Erythroblast (primary cell): ENCODE measurements at places on chromosomes 5 and 9.
A peak's percentile ranks its signal among the peaks of the same experiment; 100 is the strongest.

DNA sequence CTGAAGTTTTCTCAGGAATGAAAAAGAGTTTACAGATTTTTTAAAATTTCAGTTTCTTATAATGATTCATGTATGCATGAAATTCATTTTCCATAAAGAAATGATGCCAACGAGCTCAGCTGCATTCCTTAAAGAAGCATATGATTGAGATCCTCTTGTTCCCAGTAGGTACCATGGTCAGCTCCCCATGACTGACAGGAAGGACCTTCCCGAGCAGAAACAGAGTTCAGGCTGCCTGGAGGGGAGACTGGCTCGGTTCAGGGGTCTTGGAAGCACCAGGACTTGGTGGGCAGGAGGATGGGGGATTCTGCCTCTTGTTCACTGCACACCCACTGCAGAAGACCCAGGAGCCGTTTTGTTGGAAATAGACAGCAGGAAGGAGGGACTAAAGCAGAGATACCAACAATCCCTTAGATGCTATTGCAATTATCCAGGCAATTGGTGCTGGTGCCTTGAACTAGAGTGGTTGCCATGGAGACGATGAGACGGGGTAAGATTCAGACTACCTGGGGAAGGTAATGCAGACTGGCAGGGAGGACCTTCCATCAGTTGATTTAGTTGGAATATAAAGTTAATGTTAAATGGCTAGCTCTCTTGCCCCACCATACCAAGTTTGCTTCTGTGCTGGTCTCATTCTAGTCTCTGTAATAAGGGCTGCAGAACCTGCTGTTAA is 447.8 kb downstream of the MTRR start:
- no peak for DNase-seq

GRCh38 chr9:73143711-73144328 is 7.8 kb upstream of the ANXA1 start:
- DNase-seq = peak; percentile 3

DNA sequence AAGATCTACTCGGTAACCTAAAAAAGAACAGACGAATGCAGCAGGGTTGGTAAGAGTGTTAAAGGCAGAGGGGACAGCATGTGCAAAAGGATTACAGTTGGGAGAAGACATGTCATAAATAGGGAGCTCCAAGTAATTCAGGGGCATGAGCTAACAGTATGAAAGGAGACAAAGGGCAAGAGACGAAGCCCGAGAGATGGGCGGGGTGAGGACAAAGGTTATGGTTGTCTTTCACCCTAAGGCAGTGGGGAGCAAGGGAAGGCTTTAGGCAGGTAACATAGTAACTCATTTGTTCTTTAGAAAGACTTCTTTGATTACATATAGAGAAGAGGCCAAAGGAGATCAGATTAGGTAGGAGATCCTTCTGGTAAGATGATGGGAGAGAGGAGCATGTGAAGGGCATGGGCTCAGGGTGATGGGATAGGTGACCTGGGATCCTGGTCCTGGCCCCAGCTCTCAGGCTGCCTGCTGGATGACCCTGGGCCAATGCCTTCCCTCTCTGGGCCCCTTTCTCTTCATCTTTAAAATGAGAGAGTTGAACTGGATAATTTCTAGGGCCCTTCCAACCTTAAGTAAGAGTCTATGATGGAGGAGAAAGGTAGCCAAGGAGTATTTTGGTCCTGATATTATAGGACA is 19.5 kb downstream of the MORN5 start:
- no peak for DNase-seq

GRCh38 chr5:164361986-164362385 is 856.6 kb downstream of the MAT2B start:
- no peak for DNase-seq

DNA sequence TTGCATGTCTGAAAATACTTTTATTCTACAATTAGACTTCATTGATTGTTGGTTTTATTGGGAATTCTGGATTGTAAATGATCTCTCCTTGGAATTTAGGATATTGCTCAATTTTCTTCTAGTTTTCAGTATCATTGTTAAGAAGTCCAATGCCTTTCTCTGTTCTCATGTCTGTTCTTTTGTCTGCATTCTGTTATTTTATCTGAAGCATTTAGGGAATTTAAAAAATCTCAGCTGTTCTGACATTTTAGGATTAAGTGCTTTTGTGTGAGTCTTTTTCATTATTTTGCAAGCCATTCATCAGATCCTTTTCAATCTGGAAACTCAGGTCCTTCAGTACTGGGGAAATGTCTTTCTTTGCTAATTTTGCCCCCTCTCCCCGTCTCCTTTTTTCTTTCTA is 4.4 kb upstream of the FER start:
- no peak for DNase-seq

GRCh38 chr5:149747141-149747832 is 17.2 kb downstream of the PPARGC1B start:
- DNase-seq = no peak

- no peak for DNase-seq
Observed at GRCh38 chr9:99513441-99514112, 291.5 kb downstream of the SEC61B start.

- no peak for DNase-seq
Observed at GRCh38 chr9:4137234-4137633, 162.6 kb downstream of the GLIS3 start.

DNA sequence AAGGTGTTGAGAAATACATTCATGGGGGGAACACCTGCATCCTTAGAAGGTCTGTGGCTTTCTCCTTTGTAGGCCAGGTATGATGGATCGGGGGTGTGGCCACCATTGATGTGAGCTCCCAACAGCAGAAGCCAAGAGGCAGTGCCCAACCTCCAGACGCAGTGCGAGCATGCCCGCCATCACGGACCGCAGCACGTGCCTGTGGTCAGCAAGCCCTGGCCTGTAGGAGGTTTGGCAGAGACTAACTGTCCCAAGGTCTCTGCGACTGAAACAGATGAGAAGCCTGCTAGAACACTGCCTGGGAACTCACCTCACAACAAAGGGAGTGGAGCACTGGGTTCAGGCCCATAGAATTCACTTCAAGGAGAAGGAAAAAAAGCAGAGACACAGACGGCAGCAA is 31.9 kb upstream of the ZNF354A start:
- no peak for DNase-seq

GRCh38 chr5:29822521-29822920 is 1371.0 kb upstream of the CDH6 start:
- no peak for DNase-seq

- no peak for DNase-seq
Observed at GRCh38 chr9:75938946-75939345, 48.5 kb downstream of the PCSK5 start.
